GM04503 (cell line): ENCODE measurements at places on chromosomes 4 and X.
A peak's percentile ranks its signal among the peaks of the same experiment; 100 is the strongest.

DNA sequence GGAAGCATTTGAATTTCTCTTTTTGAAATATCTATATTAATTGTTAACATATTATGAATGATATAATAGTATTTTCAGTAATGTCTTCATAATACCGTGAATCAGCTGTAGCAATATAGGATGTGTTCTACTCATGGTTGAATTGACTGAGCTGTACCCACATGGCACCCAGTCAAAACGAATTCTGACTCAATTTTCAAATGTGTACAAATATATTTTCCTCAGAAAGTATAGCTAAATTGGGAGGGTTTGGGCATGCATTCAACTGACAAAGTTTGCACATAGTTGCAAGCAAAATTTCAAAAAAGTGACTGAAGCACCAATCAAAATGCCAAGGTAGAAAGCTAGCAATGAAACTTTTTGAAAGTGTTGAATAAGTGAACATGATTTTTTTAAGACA lies 188.9 kb downstream of the NAF1 start:
- DNase-seq = no peak

DNA sequence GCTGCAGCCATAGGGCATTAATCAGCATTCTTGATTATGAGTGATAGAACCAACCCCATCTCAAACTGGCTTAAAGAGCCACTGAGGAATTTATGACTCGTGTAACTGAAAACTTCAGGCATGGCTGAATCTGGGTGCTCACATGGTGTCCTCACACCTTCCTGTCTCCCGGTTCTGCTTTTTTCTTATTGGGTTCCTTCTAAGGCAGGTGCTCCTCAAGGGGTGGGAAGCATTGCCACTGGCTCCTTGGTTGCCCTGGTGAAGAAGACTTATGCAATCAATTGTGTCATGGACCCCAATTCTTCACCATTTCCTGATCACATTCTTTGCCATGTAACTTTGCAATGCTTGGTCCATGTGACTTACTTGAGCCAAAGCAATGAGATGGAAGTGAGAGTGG lies 4.3 kb upstream of the ZCCHC4 start:
- DNase-seq = no peak

- DNase-seq = no peak
Observed at GRCh38 chr4:155822572-155822971, 43.5 kb downstream of the ASIC5 start.

- DNase-seq = no peak
Observed at GRCh38 chrX:123884809-123885408, 25.1 kb downstream of the XIAP start.

DNA sequence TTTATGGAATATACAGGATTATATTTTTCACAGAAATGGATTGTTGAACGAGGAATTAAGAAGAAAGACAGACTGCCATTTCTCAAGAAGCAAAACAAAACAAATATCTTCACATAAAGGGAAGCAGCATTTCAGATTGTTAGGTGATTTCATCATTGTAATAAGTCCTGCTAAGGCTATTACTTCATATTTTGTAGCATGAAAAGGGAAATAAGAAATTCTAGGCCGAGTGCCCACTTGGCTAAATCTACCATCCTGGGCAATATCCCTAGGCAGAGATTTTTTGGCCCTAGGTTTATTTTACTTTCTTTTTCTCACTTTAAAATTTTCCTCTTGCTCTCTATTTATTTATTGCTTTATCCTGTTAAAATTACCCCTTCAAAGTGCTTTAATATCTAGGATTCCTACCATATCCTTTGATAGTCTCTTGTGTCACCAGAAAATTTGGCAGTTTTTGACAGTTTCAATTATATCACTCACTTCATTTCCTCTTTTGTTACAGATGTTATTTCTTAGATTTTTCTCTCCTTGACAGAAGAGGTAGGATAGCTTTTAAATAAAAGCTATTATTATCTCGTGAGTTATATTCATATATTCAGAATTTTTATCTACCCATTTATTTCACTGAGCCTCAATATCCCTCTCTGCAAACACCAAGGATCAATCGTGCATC lies 142.3 kb downstream of the PDGFC start:
- peak; percentile 54 for DNase-seq

DNA sequence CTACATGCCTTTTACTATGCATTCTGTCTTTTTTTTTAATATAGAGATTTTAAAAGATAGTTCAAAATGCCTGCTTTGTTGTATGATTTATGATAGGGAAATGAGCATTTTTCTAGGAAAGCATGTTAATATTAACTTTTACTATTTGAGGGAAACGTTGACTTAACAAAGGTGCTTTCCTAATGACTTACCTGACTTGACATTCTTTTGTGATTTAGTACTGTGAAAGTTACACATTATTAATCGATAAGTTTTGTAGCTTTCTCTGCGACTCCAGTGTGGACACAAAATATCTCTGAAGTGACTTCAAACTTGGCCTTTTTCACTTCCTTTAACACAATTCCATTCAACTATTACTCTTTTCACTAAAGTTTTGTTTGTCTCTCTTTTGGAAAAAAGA lies 184.3 kb downstream of the GC start:
- DNase-seq = no peak

- no peak for DNase-seq
Observed at GRCh38 chr4:77600521-77601451, 4.8 kb upstream of the CXCL13 start.

DNA sequence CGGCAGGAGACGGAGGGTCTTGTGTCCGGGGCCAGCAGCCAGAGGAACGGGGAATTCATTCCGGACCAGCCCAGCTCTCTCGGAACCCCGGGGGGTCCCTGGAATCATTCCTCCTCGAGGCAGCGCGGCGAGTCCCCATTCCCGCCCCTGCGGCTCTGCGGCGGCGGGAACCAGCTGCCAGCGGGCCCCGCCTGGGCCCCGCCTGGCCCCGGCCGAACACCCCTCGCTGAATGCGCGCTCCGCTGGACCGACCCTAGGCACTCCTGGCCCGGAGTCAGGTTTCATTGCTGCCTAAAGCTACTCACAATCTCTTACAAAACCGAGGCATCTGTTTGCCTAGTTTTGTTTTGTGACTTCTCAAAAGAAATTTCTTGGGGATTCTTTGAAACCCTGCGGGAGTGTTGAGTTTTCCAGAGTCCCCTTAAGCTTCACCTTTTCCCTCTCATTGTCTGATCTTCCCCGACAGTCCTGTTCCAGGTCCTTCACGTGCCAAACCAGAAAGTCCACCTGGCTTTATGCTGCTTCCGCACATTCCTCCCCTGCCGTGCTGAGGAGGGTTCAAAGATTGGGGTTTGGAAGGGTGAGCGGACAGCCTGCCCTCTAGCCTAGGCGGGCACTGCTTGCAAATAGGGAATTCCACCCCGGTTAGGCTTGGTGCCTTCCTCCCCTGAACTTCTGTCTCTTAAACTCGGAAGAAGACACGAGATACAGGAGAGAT lies 789 bp downstream of the ARHGAP10 start:
- DNase-seq = no peak

- DNase-seq = peak; percentile 14
Observed at GRCh38 chr4:7279902-7280301, 87.6 kb downstream of the SORCS2 start.

GRCh38 chr4:123046096-123046495 lies 123.7 kb upstream of the NUDT6 start:
- DNase-seq = no peak

GRCh38 chr4:67659065-67659464 lies 41.9 kb downstream of the UBA6 start:
- no peak for DNase-seq

- no peak for DNase-seq
Observed at GRCh38 chr4:48193096-48193836, 59.2 kb upstream of the TXK start.

DNA sequence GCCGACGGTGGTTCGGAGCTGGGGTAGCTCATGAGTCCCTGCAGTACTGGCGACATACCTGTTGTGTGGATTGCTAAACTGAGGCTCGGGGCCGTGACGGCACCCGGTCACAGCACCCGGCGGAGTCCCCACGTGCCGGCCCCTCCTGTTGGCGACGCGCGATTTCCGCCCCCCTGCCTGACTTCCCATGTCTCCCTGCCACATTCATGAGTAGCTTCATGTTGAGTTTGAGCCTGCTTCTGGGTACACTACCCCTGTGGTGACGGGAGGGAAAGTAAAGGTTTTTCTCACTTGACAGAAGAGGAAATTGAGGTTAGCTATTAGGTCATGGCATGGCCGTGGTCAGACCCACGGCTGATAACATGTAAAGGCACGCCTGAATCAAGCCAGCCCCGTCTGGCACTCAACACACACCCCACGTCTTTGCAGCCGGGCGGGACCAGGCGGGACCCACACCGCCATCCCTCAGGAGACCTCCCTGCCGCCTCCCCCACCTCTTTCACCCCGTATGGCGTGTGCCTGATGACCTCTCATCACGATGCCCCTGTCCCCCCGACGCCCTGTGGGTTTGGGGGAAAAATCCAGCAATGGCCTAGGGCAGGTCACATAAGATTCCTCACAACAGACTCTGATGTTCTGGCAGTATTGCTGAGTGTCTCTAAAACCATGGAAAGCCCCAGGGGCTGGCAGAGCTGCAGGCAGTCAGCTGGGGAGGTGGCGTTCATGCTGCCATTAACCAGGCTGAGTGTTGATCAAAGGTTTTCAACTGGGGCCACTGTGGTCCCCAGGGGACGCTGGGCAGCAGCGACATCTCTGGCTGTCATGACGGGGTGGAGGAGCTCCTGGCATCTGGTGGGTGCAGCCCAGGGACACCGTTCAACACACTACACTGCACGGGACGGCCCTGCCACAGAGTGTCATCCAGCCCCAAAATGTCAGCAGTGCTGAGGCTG lies 29.2 kb downstream of the P2RY8 start:
- DNase-seq = no peak

- DNase-seq = no peak
Observed at GRCh38 chr4:17134100-17134499, 235.7 kb upstream of the LDB2 start.

DNA sequence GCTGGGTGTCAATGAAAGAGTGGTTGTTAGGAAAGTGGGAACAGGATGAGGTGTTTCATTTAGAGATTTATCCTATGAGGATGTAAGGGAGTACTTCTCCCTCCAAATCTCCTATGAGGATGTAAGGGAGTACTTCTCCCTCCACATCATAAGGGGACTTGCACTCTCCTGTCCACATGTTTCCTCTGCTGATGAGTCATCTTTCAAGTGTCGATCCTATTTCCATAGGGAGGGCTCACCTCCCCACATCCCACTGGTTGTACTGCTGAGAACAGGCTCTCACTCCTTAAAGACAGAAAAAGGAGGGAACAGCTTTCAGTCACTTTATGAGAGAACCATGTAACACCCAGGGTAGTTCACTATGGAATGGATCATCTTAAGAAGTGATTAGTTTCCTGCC lies 65.0 kb downstream of the INPP4B start:
- DNase-seq = no peak

GRCh38 chr4:103008875-103009729 lies 10.4 kb downstream of the SLC9B1 start:
- peak; percentile 19 for DNase-seq

- no peak for DNase-seq
Observed at GRCh38 chr4:34649716-34650115, 1594.6 kb downstream of the ARAP2 start.

DNA sequence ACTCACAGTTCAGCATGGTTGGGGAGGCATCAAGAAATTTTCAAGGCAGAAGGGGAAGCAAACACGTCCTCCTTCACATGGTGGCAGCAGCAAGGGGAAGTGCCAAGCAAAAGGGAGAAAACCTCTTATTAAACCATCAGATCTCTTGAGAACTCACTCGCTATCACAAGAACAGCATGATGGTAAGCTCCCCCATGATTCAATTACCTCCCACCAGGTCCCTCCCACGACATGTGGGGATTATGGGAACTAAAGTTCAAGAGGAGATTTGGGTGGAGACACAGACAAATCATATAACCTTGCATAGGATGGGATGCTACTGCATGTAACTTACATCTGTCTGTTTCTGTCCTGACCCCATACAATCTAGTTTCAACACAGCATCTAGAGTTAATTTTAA lies 511.8 kb upstream of the ARX start:
- DNase-seq = no peak

GRCh38 chr4:75158451-75158850 lies 225.5 kb downstream of the PARM1 start:
- DNase-seq = no peak

- no peak for DNase-seq
Observed at GRCh38 chr4:108171339-108172230, 2.9 kb upstream of the LEF1 start.

- no peak for DNase-seq
Observed at GRCh38 chr4:164931551-164932324, 45.7 kb downstream of the TRIM61 start.

GRCh38 chr4:8703857-8704495 lies 111.4 kb downstream of the CPZ start:
- no peak for DNase-seq

DNA sequence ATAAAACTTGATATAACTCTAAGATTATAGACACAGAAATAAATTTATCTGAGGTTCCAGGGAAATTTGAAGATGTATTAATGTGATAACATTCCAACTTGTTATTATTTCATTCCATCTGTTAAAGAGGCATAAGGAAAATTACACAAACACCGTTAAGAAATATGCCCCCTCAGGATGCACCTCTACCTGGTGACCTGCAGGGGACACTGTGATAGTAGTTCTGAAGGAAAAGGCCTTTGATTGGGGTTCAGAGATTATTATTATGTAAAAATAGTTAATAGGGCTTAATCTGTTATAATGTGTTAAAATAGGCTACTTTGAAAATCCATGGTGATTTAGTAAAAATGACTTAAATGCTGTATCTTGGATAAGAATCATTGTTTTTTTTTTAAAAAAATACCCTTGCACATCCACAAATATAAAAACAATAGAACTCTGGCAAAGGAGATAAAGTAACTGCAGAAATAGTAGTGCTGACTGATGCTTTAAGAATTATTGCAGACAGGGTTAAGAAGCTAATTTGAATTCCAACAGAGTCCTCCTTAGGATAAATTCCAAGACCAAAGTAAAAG lies 6.1 kb upstream of the ABRAXAS1 start:
- no peak for DNase-seq

DNA sequence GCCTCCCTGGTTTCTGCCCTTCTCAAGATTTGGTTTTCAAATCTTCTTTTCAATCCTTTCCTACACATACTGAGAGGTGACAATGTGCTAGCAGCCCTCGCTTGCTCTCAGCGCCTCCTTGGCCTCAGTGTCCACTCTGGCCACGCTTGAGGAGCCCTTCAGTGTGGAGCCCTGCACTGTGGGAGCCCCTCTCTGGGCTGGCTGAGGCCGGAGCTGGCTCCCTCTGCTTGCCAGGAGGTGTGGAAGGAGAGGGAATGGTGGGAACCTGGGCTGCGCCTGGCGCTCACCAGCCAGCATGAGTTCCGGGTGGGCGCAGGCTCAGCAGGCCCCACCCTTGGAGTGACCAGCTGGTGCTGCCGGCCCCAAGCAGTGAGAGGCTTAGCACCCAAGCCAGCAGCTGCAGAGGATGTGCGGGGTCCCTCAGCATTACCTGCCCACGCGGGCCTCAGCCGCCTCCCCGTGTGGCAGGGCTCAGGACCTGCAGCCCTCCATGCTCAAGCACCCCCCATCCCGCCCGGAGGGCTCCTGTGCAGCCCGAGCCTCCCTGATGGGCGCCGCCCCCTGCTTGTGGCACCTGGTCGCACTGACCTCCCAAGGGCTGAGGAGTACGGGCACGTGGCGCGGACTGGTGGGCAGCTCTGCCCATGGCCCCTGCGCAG lies 127.5 kb downstream of the COX7B2 start:
- no peak for DNase-seq

- DNase-seq = no peak
Observed at GRCh38 chr4:168558599-168558998, 61.7 kb downstream of the PALLD start.
